Mucosa of gallbladder (tissue), 1 donor: ENCODE measurements at places on chromosomes 3 and 15.
A peak's percentile ranks its signal among the peaks of the same experiment; 100 is the strongest.

DNA sequence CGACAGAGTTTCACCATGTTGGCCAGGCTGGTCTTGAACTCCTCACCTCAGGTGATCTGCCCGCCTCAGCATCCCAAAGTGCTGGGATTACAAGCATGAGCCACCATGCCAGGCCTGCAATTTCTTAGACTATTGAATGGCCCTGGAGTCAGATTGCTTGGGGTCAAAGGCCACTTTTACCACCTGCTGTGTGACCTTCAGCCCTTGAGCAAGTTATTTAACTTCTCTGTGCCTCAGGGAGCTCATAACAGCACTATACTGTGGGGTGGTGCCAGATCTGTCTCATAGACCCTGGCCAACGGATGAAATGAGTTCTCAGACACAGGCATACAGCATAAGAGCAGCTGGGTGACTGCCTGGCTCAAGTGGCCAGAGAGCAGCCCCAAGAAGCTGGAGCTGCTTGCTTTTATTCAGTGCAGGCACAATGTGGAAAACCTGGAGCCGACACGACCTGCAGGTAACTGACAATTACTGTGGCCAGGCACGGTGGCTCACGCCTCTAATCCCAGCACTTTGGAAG lies 44.9 kb upstream of the FURIN start:
- no peak for DNase-seq

- no peak for DNase-seq
Measured at GRCh38 chr3:50341996-50342650, 1.5 kb upstream of the RASSF1 start.

DNA sequence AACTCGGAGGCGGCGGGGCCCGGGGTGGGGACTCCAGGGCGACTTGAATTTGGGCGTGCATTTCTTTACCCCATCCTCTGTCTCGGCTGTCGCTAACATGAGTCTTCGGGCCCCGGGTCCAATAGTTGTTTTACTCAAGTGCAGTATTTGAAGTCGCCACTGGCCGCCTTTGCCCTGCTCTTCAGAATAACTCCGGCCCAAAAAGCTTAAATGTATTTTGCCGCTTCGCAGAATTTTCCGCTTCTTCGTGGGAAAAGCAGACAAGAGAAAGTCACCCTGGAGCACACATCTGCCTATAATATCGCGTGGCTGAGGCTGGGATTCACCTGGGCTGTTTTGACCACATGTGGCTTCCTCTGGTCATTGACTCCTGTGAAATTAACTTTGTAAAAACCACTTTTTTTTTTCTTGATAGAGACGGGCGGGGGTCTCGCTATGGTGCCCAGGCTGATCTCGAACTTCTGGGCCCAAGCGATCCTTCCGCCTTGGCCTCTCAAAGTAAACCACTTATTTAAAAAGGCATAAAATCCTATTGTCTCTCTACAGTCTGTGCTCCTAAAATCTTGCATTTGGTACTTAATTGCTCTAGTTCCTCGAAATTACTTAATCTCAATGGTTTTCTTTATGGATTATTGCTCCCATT lies 676 bp downstream of the CNOT10 start:
- DNase-seq = no peak

DNA sequence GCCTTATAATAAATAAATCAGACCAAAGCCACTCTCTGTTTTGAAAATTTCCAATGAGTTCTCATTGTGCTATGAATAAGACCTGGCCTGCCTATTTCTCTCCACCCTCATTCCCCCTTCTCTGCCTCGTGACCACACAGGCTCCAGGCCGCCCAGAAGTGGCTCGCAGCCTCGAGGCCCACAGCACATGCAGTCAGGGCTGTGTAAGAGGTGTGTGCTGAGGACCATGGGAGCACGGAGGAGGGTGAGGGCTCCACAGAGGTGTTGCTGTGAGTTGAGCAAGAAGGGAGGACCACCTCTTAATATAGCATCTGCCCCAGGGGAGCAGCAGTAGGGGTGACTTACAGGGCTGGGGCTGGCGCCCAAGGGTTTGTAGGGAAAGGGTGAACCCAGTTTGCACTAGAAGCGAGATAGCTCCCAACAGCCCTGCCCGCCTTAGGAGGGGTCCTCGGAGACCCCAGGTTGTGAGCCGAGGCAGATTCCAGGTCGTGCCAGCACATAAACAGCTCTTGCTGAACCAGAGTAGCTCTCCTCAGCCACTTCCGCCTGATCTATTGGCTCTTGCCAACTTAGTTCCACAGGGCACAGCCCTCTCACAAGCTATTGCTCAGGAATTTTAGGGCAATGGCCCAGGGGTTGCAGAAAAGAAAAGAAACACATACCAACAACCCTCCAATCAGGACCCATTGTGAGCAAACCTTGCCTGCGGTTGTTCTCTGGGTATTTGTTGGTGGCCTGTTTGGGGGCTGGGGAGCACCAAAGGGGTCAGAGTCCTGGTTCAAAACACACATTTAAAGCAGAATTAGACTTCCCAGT lies 117.7 kb downstream of the MYLK start:
- no peak for DNase-seq

DNA sequence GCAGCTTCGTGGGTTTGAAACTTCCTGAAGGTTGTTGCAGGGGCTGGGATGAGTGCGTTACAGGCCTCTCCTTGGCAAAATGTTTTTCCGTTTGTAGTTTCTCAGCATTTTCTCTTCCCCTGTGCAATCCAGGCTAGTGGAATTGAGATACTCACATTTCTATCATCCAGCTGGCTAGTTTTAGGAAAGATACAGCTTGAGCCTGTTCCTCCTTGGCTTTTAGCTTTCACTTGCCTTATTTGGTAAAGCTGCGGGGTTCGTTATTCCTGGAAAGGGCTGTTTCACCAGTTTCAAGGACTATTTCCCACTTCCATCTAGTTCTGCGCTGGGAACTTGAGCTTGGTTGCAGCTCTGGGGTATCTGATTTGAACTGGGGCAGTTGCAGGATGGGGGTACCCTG lies 90.3 kb downstream of the ITPR1 start:
- peak; percentile 18 for DNase-seq

DNA sequence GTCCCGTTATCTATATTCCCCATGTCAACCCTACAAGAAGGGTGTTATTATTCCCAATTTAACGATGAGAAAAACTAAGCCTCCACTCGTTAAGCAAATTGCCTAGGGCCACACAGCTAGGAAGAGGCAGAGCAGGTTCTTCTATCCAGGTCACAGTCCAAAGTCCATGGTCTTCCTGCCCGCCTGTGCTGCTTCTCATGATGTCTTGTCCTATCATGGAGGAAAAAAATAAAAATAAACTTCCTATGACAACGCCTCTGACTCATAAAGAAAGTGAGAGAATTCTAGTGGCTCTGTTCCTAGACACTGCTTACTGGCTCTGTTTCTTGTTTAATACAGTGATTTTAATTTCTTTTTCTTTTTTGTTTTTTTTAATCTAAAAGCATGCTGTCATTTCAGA lies 9.7 kb downstream of the COL8A1 start:
- DNase-seq = peak; percentile 73

- DNase-seq = no peak
Measured at GRCh38 chr15:88299497-88299896, 43.0 kb upstream of the NTRK3 start.

DNA sequence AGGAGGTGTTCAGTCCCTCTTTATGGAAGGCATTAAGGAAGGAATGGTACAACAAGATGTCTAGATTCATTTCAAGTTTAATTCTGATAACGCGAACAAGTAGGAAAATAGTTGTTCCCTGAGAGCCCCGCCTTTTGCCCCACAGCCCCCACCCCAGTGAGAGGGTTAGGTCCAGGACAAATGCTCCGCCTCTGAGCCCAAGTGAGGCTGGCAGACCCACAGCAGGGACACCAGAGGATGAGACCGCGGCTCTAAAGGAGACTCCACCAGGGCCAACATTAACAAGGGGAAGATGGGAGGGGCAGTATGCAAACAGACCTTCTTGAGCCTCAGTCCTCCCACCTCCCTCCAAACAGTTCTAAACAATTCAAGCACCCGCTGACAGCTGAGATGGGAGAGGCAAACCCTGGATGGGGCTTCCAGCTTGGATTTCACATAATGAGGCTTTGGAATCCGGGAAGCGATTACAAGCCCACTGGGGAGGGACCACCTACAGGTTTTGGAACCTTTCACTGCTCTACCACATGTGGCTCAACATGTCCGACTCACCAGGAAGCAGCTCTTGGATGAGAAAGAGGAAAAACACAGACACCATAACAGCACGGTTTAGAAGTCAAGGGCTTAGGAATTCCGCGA lies 42.9 kb upstream of the IREB2 start:
- DNase-seq = no peak

DNA sequence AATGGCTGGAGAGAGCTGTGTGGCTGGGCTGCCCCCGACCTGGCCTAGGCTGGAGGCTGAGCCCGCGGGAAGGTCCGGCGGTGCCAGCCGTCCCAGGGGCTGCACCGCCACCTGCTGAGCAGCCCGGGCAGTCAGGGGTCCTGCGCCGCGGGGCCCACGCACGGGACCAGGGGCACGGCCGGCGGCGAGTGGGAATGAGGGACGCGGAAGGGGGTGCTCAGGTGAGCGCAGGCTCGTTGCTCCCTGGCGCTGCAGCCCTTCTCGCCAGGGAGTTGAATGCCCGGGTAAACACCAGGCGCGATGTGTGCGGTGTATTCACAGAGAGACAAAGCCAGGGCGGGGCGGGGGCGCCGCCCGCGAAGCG lies 666 bp upstream of the SEMA3F start:
- DNase-seq = no peak

GRCh38 chr15:78859971-78860719 lies 12.5 kb upstream of the MORF4L1 start:
- peak; percentile 66 for DNase-seq

GRCh38 chr3:195352895-195353488 lies 82.0 kb upstream of the XXYLT1 start:
- no peak for DNase-seq

- no peak for DNase-seq
Measured at GRCh38 chr15:38541026-38541425, 23.6 kb downstream of the RASGRP1 start.

- DNase-seq = no peak
Measured at GRCh38 chr3:57063032-57063431, 2.6 kb downstream of the SPATA12 start.

GRCh38 chr3:16807391-16807790 lies 77.4 kb upstream of the PLCL2 start:
- DNase-seq = no peak

DNA sequence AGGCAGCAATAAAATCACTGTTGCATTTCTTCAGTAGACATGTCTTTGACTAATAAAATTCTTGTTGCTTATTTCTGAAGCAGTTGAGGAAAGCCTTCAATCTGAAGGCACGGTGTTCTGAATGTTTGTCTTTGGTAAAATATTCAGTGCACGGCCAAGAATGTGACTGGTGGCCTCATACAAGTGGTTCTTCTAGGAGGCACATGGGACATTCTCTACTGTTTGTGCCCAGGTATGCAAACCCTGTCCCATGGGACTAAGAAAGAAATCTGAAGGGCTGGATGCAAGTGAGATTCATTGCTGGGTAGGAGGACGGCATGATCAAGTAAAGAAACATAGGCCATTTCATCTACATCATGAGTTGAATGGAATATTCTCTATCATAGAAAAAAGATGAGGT lies 250.6 kb upstream of the NR2F2 start:
- DNase-seq = no peak

- DNase-seq = no peak
Measured at GRCh38 chr3:123296261-123296660, 94.5 kb downstream of the SEC22A start.

DNA sequence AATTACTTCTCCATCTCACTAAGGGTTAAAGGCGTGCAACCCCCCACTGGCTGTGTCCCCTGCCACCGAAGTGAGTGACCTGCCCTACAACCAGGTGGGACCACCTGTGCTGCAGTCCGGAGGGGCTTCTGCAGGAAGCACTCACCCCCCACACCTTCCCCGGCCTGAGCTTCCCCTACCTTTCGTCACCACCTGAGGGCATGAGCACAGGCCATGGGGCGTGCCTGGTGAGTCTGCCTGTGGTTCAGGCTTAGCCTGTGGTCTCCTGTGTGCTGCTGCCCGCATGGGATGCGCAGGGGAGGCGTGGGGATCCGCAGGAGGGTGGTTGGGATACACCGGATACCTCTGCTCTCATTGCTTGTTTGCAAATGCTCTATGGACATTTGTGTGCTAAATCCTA lies 46.0 kb downstream of the KLHL25 start:
- DNase-seq = no peak

- DNase-seq = no peak
Measured at GRCh38 chr3:38497031-38497430, 891 bp downstream of the EXOG start.

DNA sequence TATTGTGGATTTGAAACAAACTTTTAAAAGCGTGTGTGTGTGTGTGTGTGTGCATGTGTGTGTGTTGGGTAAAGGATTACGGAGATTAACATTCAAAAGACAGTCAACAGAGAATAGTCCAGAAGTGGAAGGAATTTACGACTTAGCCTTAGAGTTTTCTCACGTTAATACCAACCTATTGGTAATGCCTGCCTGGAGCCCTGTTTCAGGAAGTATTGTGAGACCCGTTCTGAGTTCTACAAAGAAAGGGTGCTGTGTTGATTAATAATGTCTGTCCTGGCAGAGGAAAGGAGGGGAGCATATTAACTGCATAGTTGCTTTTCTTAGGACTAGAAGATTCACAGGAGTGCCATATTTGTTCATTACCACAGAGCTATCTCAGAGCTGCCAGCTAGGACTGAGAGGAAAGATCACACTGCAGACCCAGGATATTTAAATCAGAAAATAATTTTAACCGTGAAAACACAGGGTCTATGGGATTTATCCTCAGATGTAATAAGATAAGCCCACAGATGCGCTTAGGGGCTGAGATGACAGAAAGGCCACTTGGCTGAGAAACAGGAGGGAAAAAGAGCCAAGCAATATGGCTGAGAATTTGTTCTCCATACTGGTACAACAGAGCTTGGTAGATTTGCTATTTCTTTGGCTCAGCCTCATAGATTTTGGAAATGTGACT lies 40.5 kb upstream of the FRMD4B start:
- no peak for DNase-seq

DNA sequence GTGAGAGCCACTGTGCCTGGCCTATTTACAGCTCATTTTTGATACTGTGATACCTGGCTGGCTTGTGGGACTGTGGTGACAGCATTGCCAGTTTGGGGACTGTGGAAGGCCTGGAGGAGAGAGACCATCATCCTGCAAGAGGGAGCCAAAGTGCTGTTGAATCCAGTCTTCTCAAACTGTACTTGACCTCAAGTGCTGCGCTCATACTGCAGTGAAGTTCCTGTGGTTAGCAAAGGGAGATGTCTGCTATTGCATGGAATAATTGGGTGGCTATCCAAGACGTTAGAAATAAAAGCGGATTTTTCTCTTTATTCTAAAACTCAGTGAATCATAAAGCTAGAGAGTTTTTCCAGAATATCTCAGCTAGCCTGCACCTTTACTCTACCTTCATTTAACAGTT lies 83.4 kb downstream of the CCK start:
- DNase-seq = no peak

- no peak for DNase-seq
Measured at GRCh38 chr15:76682833-76683232, 222.3 kb downstream of the SCAPER start.
